ENCODE measurements at places on chromosomes 4 and X.

DNA sequence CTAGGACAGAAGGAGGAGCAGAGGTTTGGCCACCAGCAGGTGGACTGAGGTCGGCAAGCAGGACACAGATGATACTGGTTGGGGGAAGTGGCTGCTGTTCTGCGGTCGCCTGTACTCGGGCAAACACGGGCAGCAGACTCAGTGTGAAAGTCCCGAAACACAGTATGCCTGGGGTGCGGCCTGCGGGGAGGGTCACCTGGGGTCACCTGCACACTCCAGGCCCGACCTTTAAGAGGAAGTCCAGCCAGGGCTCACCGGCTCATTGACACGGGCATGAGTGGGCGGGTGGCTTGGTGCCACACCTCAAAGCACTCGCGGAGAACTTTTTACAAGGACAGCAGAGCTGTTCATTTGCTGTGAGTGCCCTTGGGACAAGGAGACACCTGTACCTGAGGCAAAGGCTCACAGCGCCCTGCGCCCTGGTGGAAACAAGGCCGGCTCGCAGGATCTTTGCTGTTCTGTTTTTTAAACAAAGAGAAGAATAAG, 71.5 kb upstream of the MXD4 start:
- DNase-seq = no peak

DNA sequence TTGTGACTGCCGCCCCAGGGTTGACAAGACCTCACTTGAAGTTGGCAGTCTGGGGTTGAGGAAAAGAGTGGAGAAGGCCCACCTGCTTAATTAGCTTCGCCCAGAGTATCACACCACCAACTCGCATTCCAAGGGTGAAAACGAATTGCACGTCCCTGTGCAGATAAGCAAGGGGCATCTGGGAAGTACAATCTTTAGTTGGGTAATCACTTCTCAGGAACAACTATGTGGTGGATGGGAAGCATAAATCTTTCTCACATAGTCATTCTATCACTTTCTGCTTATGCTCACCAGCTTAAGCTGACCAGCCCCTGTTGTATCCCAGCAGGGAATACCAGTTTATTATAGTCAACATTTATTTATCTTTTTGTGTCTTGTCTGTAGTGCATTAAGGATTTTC, 14.3 kb downstream of the SPCS3 start:
- DNase-seq = no peak

DNA sequence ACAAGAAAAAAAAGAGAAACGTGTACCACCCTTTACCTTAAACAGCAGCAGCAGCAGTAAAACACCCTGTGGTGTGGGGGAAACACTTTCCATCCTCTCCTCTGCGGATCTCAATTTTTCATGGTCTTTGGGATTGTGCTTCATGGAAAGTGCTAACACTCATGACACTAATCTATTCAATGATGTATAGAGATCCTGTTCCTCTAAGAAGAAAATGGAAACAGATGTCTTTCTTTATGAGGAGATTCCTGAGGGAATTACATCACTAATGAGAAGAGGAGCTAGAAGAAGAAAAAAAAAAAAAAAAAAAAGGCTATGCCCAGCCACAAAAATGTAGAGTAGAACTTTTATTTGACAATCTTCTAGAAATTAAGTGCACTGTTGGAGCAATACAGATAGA, 62.9 kb upstream of the NDST3 start:
- DNase-seq = no peak

DNA sequence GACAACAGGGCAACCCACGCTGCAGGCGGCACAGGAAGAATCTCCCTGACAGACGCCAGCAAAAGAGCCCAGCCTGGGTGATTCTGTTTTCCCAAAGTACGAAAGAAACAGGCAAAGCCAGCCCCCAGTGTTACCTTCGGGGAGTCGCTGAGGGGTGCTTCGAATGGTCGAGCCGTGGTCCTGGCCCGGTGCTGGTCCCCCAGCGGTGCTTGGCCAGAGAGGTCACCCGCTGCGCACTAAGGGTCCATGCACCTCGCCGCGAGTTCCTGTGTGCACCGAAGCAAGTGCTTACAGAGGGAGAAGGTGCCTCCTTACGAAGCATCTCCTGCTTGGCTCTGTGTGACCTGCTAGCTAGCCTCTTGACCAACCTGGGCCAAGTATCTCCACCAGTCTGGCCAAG, 77.1 kb downstream of the HMX1 start:
- DNase-seq = no peak

DNA sequence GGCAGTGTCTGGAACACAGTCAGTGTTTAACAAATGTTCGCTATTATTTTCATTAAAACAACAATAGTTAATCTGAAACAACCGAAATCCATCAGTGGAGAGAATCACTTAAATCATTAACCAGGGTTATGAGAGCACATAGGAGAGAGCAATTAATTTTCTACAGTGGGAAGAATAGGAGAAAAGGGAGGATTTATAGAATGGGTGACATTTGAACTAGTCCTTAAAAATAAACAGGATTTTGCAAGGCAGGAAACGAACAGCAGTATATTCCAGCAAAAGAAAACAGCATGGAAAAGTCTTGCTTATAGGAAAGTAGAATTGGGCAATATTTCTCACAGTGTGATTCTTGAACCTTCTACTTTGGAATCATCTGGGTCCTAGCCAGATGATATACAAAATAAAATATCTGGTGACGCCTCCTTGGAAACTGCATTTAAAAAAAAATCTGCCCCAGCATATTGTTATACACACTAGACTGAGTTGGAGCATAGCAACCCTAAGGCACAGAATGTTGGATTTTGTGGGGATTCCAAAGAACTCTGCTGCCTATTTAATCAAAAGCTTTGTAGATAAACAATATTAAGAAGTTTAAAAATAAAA, 56.1 kb downstream of the INTS12 start:
- no peak for DNase-seq

GRCh38 chrX:96403446-96403845, 281.2 kb upstream of the DIAPH2 start:
- no peak for DNase-seq

GRCh38 chr4:26299254-26299882, 21.4 kb upstream of the RBPJ start:
- no peak for DNase-seq

- DNase-seq = no peak
Observed at GRCh38 chr4:90960433-90960832, 833.2 kb downstream of the CCSER1 start.

GRCh38 chr4:138797646-138798045, 217.9 kb upstream of the NOCT start:
- no peak for DNase-seq

- DNase-seq = no peak
Observed at GRCh38 chr4:163385466-163385865, 41.8 kb downstream of the NPY5R start.

DNA sequence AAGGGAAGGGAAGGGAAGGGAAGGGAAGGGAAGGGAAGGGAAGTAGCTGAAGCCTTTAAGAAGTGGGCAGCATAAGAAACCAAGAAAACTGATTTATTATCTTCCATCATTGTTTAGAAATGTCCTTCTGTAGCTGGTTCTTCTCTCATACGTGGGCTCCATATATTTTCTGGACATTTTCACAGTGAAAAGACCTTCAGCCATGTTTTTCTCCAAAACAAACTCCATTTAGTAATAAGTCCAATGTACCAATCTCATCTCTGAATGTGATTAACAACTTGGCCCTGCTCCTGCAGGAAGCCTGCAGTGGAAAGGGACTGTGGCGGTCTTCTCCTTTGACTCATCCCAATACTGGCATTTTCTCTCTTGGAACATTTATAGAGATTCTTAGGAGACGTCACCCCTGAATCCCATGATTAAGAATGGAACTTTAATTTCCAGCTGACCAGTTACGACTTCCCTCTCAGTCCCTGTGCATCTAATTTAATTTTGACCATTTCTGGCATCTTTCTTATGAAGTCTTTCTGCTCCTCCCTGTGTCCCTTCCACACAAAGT, 96.6 kb upstream of the GUCY1A1 start:
- no peak for DNase-seq

DNA sequence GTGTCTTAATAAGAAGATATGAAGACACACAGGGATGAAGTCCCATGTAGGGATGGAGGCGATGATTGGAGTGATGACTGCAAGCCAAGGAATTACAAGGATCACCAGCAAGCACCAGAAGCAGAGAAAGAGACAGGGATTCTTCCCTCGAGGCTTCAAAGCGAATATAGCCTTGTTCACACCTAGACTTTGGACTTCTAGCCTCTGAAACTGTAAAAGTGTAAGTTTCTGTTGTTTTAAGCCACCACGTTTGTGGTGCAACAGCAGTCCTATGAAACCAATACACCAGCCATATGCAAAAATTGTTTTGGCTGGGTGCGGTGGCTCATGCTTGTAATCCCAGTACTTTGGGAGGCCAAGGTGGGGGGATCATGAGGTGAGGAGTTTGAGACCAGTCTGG, 9.8 kb upstream of the PDS5A start:
- DNase-seq = no peak

- no peak for DNase-seq
Observed at GRCh38 chrX:13077168-13077567, 32.7 kb upstream of the FAM9C start.

Measured in activated CD8-positive, alpha-beta memory T cell treated with anti-CD3 and anti-CD28 coated beads for 1 hour (primary cell).